NCI-H1436 (cell line): ENCODE measurements at places on chromosomes 2 and 18.

GRCh38 chr2:150485871-150486538, 1.5 kb downstream of the RND3 start:
- peak; percentile 58 for DNase-seq

- no peak for DNase-seq
Observed at GRCh38 chr2:27716301-27717069, 52.8 kb downstream of the SLC4A1AP start.

- no peak for DNase-seq
Observed at GRCh38 chr2:128644156-128644555, 325.5 kb upstream of the HS6ST1 start.

DNA sequence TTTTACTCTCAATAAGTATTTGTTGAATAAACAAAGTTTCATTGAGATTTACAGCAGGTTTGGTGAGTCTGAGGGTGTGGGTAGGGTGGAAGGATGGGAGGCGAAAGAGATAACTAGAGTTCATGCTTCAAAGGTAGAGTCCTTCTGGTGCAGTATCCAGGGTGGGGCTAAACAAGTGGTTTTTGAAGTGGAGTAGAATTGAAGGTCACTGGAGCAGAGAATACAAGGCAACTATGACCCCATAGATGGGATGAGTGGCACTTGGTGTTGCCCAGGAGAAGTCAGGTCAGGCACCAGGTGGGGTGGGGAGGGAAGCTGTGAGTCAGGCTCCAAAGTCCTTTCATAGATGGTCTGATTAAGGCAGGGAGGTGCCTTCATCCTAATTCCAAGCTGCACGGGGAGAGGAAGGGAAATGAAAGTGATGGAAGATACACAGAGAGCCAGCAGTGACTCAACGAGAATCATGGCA, 6.6 kb upstream of the CAB39 start:
- DNase-seq: no peak

DNA sequence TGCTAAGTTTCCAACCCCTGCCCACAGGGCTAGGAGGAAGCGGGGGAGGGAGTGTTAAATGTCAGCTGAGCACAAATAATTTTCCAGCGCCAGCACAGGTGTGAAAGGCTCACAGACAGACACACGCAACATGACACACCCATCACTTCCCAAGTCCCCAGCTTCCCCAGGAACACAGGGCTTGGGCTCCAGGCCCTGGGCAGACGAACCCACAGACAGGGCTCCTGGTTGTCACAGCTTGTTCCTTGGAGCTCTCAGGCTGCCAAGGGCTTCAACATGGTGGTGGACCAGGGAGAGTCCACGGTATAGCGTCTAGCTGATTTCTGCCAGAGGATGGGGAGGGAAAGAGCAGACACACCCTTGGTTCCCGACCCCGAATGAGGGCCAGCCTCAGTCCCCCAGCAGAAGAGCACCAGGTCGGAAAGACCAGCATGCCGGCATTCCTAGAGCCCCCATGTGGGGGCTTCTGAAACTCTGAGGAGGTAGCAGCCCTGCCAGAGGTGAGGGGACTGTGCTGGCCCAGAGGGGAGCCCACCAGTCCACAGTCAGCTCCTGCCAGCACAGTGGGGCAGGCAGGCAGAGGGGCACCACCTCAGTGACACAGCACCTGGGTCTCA, 1.9 kb downstream of the DUSP2 start:
- DNase-seq: no peak

- DNase-seq: no peak
Observed at GRCh38 chr18:48796491-48797205, 154.1 kb downstream of the SMAD7 start.

- no peak for DNase-seq
Observed at GRCh38 chr2:219180961-219181360, 2.9 kb downstream of the RETREG2 start.

- DNase-seq: no peak
Observed at GRCh38 chr2:177211169-177211568, 1.4 kb upstream of the HNRNPA3 start.

- DNase-seq: no peak
Observed at GRCh38 chr18:68459968-68460367, 254.9 kb downstream of the TMX3 start.

GRCh38 chr2:101231240-101231639, 21.4 kb upstream of the CNOT11 start:
- no peak for DNase-seq

DNA sequence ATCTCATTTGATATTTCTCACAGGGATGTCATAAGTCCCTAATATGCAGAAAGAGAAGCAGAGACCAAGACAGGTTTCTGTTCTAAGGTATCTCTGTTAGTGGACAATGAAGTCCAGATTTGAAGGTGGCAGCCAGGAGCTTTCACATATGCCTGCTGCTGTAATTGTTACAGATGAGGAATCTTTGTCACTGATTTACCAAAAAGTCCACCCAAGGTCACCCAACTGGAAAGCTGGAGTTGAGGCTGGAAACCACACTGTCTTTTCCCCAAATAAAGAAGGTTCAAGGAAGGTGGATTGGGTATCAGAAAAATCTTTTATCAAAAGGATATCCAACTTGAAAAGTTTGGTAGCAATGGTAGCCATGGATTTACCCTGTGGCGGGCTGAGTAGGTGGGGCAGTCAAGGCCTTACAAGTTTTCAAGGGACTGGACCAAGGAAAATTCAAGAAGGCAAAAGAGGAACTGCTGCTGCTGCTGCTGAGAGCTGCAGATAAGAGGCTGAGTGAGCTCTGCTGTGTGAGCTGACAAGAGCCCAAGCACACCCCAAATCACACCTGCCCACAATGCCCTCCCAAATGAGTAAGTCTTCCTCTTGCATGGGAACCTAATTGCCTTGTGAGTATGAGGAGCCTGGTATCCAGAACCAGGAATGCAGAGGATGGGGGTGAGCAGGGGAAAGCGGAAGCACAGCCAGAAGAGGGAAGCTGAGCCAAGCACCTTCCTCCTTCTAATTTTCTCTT, 241.2 kb downstream of the ANAPC1 start:
- DNase-seq: no peak

DNA sequence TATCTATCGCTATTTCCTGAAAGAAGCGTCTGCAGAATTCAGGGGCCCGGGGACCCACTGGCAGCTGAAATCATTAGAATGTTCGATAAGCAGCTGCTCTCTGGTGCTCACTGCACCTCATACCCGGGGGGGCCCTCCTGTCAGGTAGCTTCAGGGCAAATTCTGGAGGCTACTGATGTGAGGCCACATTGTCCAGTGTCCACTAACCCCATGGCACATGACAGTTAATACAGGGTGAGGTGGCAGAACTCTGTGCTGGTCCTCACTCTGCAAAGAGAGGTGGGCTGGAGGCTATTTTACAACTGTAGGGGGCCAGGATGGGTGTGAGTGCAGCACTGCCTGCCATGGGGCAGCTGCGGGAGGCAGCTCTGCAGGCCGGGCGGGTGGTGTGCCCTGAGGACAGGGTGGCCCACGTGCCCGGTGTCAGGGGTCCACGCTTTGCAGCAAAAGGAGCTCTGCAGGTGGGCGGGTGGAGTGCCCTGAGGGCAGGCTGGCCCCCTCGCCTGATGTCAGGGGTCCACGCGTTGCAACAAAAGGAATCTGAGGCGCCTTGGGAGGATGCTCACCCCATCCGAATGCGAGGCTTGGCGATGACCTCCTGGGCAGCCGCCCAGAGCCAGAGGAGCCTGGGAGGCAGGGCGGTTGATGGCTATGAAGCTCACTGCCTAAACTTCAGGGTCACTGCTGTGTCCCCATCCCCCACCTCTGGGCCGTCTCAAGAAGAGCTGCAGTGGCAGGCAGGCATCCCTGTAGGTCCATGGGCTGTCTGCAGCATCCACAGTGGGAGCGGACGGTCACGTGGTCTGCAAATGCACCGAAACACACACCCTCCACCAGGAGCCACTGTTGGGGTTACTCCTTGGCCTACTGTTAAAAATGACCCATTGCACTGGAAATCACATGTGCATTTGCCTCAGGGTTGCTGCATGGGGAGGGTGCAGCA, 207.0 kb upstream of the SALL3 start:
- no peak for DNase-seq

GRCh38 chr18:63099848-63100629, 219.5 kb downstream of the BCL2 start:
- DNase-seq: no peak

DNA sequence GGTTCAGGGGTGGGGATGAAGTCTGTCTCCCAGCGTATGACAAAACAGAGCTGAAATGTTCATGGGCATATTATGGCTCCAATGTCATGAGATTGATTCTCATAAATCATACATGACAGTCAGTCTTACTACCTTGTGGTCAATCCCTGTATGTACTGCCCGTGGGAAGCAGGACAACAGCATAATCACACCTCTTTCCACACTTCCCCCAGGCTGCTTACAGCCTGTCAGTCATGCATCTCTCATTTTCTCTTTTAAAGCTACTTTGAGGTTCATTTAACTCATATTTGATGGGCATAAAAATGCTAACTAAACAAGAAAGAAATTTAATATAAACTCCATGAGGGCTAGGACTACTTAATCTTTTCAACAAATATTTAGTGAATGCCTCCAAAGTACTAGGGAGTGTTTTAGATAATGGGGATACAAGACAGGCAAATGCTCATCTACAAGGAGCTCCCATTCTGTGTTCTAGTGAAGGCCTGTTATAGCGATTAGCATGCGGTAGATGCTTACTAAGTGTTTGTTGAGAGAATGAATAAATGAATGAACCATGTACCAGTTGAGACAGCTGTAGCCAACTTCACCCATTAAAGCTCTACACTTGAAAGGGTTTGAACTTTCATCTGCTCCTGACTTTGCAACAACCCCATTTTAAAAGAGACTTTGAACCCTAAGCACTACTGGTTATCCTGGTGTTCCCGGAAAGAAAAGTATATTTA, 89.1 kb downstream of the ALPK2 start:
- no peak for DNase-seq

- no peak for DNase-seq
Observed at GRCh38 chr2:99619151-99619550, 129.3 kb upstream of the REV1 start.

DNA sequence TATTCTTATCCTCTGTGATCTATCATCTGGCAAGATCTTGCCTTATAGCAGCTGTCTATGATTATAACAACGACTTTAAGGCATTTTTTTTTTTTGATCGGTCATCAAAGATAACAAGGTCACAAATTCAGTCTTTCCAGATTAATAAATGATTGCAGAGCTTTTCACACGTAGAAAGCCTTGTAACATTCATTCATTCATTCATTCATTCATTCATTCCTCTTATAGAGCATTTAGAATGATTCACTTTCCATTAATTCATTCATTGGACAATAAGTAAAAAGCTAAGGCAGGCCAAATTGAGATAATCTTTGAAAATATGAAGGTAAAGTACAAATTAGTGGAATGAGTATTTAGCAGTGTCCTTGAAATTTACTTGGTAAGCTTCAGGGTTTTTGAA, 223.7 kb downstream of the NUP35 start:
- no peak for DNase-seq

- DNase-seq: no peak
Observed at GRCh38 chr18:34796035-34796657, 86.0 kb downstream of the DTNA start.

- no peak for DNase-seq
Observed at GRCh38 chr2:98695255-98695654, 35.7 kb downstream of the MGAT4A start.

GRCh38 chr18:73136134-73136533, 268.3 kb upstream of the NETO1 start:
- DNase-seq: peak; percentile 3

GRCh38 chr2:95334916-95335641, 37.9 kb downstream of the KCNIP3 start:
- DNase-seq: no peak

DNA sequence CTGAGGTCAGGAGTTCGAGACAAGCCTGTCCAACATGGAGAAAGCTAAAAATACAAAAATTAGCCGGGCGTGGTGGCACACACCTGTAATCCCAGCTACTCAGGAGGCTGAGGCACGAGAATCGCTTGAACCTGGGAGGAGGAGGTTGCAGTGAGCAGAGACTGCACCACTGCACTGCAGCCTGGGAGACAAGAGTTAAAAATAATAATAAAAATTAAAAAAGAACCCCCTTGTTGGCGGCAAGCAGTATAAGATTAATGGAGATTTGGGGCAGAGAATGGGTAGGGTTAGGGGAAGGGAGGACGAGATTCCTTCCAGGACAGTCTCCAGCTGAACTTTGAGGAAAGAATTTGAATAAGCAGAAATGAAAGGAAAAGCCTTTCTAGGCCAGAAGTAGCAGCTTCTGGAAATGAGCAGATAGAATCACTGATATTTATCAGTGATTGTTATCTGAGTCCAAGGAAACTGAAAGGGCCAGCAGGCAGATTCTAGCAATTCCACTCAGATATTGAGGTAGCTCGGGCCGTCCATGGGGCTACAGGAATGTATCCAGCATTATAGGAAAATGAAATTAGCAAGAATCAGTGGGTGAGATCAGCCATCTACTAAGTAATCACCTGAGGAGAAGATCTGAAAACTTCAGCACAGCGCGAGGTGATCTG, 7.0 kb upstream of the MYCN start:
- DNase-seq: no peak

DNA sequence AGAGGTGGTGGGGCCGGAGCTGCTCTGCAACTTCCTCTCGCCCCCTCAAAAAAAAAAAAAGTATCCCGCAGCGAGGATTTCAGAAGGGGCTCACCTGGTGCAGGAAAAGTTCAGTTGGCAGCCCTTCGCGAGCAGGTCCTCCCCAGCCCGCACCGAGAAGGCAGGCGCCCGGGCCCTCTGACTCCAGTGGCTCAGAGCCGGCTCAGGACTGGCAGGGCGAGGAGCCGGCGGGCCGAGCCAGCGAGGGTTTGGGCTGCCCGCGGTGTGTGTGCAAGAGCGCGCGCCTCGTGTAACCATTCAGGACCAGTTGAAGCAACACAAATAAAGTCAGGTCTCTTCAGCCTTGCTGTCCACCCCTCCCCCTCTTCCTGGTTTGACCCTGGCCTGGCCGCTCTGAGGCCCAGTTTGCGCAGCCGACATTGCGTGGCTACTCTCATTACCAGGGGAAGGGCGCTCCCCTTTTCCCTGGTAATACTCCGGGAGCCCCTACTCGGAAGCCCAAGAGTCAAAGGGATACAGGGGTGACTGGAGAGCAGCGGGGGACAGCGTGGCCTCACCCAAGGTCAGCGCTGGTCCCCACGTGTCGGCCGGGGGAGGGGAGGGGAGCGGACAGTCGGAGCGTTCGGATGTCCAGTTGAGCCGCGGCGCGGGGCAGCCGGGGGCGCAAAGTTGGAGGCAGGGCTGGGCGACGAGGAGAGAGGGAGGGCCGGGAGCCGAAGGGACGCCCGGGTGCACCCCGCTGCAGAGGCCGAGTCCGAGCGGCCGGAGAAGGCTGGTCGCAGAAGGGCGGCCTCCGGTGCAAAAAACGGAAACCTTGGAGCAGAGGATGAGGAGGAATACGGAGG, 12.3 kb downstream of the EN1 start:
- no peak for DNase-seq

- DNase-seq: no peak
Observed at GRCh38 chr2:219897456-219897855, 270.0 kb downstream of the SLC4A3 start.
